Colonic mucosa (tissue), 4 donors: ENCODE measurements at places on chromosomes 11 and 22. TPM values are rescaled to one million over a fixed set of nuclear protein-coding genes. Genes with fewer than 3 reads are reported as not detected.

Gene TNNT3
- not detected for total RNA-seq

GRCh38 chr22:44329179-44329796 is 16.5 kb upstream of the SHISAL1 start:
- no peak overlapping the region for H3K4me3 ChIP-seq
- H3K27me3 ChIP-seq, result peaks cover 30% of the 10 kb centered on the region
- no peak overlapping the region for H3K27ac ChIP-seq
- H3K4me1 ChIP-seq, result no peaks in the 10 kb centered on the region
- no peak for DNase-seq
- no peaks in the 10 kb centered on the region for H3K36me3 ChIP-seq

Gene SGSM1
- total RNA-seq, result 3.3 TPM

DNA sequence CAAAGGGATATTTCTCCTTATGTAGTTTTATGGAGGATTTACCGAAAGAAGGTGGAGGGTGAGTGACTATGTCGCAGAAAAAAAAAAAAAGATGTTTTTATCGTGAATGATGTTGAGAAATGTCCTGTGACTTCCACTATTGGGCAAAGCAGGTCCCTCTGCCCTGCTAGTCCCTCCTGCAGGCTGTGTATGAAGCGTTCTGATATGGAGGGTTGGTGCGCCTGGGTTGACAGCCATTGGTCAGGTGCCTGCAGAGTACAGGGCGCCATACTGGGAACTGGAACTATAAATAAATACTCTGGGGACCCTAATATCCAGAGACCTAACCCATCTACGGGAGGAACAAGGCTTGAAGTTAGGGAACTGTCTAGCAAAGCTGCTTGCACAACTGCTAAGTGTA is 1.5 kb downstream of the IL17RA start:
- peaks cover 4% of the 10 kb centered on the region for H3K4me1 ChIP-seq
- no peaks in the 10 kb centered on the region for H3K36me3 ChIP-seq
- no peak for DNase-seq
- H3K4me3 ChIP-seq, result peak overlapping the region; percentile 91
- no peak overlapping the region for H3K27ac ChIP-seq

DNA sequence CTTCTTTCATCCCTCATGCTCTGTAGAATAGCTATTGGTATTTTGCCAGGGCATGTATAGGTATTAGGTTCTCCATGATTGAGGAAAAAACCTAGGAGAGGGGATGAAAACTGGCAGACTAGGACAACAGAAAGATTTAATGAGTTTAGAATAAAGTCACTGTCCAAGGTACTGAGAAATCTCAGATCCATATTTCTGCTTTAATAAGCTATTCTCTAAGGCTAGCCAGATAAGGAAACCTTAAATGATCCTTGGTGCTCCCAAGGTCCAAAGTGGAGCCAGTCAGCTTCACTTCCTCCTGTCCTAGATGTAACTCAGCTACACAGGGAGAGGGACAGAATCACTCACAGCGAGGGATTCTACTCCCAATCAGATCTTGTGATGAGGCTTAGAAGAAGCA is 13.7 kb upstream of the CSNK2A3 start:
- no peak for DNase-seq
- no peaks in the 10 kb centered on the region for H3K27me3 ChIP-seq
- no peak overlapping the region for H3K4me3 ChIP-seq
- H3K4me1 ChIP-seq, result no peaks in the 10 kb centered on the region
- H3K36me3 ChIP-seq, result no peaks in the 10 kb centered on the region

- H3K27ac ChIP-seq, result no peak overlapping the region
- H3K36me3 ChIP-seq, result no peaks in the 10 kb centered on the region
- no peak for DNase-seq
- H3K4me3 ChIP-seq, result no peak overlapping the region
Observed at GRCh38 chr11:100459811-100460210, 227.3 kb upstream of the ARHGAP42 start.

- no peak overlapping the region for H3K4me3 ChIP-seq
- H3K4me1 ChIP-seq, result no peaks in the 10 kb centered on the region
- H3K27ac ChIP-seq, result no peak overlapping the region
- H3K27me3 ChIP-seq, result no peaks in the 10 kb centered on the region
Observed at GRCh38 chr11:112555491-112556364, 295.1 kb upstream of the PLET1 start.

- H3K4me3 ChIP-seq, result no peak overlapping the region
- no peaks in the 10 kb centered on the region for H3K36me3 ChIP-seq
- H3K27ac ChIP-seq, result no peak overlapping the region
Observed at GRCh38 chr11:36002796-36003195, 58.9 kb downstream of the LDLRAD3 start.

DNA sequence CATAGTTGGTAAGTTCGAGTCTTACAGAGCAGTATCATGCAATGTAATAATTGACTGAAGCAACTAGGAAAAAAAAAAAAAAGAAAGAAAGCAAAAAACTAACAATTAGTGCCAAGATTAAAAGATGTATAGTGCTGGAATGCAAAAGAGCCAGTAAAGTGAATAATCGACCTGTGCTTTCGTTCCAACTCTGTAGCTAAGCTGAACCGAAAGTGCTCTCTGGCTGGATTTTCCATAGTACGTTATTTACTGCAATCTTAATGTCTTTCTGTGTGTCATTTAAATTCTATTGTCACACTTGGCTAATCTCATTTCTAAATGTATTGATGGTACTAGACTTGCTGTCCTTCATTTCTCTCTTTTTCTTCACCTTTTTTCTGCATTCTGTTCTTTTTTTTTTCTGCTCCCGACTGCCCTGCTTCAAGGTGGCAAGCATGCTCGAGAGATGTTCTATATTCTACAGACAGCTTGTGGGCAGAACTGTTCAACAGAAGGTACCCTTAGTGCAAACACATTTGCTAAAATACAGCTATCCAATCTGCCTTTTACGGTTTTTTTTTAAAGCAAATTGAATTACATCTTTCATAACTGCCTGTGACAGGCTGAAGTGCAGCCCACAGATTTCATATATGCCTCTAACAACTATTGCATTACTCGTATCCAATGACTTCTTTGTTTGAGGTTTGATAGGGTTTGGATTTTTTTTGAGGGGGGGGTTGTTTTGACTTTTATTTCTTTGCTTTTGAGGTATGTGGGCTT is 204.2 kb upstream of the MTNR1B start:
- H3K36me3 ChIP-seq, result no peaks in the 10 kb centered on the region
- H3K27ac ChIP-seq, result no peak overlapping the region
- no peaks in the 10 kb centered on the region for H3K4me1 ChIP-seq
- H3K4me3 ChIP-seq, result no peak overlapping the region

DNA sequence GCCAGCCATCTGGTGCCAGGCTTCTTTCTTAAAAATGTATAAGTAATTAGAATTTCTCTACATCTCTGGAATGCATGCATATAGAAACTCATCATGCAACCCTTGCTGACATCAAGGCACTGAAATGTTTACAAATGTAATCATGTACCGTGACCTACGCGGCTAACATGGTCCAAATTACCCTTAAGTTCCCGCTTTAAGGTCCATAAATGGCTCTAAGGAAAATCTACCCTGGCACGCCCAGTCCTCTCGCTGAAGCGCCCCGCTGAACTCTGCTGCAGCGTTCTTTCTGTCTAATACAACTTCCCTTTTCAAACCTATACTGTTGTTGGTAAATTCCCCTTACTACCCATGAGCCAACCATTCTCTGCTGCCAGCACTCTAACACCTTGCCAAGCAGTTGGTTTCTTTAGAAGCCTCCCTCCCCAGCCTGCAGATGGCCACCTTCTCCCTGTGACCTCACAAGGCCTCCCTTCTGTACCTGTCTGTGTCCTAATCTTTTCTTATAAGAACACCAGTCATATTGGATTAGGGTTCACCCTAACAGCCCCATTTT is 13.5 kb upstream of the HMOX1 start:
- H3K36me3 ChIP-seq, result no peaks in the 10 kb centered on the region
- peaks cover 6% of the 10 kb centered on the region for H3K4me1 ChIP-seq

Gene STIM1
- 56.8 TPM for total RNA-seq

DNA sequence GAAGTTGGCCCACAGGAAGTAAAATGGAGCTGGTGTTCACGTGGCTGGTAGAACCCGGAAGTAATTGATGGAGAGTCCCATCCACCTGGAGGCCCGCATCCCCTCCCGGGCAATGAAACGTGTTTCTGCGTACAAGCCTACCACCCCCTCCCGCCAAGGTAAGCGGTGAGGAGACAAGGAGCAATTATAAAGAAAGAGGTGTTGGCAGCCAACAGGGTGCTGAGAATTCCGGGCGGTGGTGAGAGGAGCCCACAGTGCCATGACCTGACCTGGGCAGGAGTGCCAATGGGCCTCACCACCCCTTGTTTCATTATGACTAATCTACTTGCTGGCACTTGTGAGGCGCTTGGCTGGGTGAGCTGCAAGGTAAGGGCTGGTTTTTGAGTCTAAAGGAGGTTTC is 83.8 kb upstream of the BID start:
- DNase-seq, result no peak
- H3K27ac ChIP-seq, result peak overlapping the region; percentile 51
- no peak overlapping the region for H3K4me3 ChIP-seq
- H3K36me3 ChIP-seq, result peaks cover 5% of the 10 kb centered on the region

- H3K27ac ChIP-seq, result no peak overlapping the region
- no peaks in the 10 kb centered on the region for H3K4me1 ChIP-seq
- no peak overlapping the region for H3K4me3 ChIP-seq
- no peak for DNase-seq
Observed at GRCh38 chr11:73249304-73249703, 22.8 kb upstream of the P2RY6 start.

DNA sequence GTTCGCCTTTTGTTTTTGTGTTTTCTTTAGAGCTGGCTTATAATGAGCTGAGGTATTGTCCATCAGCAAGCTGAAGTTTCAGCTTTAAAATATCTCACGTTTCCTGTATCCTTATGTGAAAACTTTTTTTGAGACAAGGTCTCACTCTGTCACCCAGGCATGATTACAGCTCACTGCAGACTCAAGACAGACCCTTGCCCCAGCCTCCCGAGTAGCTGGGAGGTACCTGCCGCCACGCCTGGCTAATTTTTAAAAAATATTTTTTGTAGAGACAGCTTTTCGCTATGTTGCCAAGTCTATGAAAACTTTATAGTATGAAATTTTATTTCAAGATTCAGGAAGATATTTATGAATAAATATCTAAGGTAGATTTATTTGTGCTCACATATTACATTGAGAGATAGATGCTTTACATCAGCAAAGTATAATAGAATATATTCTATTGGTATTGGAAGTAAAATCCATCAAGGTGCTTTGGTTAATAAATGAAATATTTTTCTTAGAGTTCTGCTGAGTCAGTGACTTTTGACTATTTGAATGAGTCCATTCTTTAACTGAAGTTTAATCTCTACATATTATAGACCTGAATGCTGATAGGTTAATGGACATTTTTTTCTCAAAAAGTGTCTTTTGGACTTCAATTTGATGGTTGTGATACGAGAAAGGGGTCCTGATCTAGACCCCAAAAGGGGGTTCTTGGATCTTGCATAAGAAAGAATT is 10.2 kb downstream of the KREMEN1 start:
- H3K27ac ChIP-seq, result no peak overlapping the region
- no peak overlapping the region for H3K4me3 ChIP-seq
- no peaks in the 10 kb centered on the region for H3K36me3 ChIP-seq
- no peak for DNase-seq
- no peaks in the 10 kb centered on the region for H3K27me3 ChIP-seq

DNA sequence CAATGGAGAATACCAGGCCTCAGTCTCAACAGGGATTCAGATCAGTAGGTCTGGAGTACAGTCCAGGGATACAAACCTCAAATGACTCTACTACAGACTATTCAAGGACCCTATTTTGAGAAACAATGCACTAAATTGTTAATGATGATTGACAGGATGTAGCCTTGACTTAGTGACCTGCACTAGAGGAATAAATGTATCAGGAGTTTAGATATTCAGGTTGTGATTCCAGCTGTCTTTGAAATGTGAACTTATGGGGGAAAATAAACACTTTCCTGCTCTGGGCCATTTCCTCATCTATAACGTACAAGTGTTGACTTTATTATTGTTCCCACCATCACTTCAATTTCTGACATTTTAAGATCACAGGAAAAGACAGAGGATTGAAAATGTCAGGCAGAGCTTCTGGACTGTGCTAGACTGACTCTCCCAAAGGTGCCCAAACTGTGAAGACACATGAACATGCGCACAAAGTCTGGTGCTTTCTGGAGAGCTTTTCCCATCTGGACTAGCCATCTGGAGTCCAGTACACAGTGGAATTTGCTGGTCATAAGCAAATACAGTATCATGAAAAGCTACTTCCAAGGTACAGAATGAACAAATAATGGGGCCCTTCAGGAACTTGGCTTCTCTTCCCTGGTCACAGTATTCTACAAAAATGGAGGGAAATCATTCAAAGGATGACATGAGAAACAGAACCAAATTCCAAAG is 110.4 kb downstream of the USP35 start:
- H3K4me1 ChIP-seq, result no peaks in the 10 kb centered on the region
- H3K27me3 ChIP-seq, result no peaks in the 10 kb centered on the region
- H3K4me3 ChIP-seq, result no peak overlapping the region
- no peak for DNase-seq
- no peak overlapping the region for H3K27ac ChIP-seq
- H3K36me3 ChIP-seq, result no peaks in the 10 kb centered on the region
